ENCODE measurements at places on chromosomes 12 and 14.

DNA sequence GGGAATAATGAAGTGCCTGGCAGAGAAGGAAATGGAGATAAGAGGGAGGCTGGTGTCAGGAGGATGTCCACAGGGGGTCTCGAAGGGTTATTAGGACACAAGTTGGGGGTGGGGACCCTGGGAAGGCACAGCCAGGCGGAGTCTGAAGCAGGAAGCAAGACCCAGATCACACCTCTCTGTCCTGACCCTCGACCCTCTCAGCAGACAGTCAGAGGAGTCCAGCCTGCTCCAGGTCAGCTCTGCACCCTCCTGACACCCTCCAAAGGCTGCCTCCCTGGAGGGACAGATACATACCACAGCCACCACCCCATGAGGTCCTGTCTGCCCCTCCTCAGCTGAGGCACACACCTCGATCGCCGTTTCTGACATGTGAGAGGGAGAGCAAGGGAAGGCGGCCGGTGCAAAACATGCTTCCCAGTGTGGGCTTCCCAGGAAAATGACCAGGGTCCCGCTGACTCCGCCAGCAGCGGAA is 9.0 kb downstream of the BCL11B start:
- DNase-seq, result no peak

DNA sequence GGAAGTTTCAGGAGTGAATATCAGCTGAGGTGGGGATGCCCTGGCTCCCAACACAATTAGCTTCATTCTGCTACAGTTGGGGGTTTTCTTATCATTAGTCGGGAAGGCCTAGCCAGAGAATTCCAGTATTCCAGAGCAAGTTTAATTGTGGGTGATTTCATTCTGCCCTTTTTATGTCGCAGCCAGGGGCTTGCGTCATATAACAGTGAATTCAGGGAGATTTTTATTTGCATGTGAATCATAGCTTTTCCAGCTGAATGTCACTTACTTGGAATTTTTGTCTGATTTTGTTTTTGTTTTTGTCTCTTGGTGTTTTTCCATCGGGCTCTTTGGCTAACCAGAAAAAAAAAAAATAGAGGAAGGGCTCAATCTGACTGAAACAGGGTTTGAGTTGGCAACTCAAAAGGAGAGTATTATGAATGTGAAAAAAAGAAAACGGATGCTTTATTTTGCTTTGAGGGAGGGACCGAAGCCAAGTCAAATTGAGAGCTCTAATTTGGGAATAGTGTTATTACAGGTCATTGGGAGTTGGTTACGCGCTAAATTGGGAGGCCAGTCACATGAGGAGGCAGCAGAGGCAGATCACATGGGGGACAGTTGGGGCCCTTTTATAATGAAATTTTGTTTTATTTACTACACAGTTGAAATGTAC is 119.4 kb downstream of the SAMD4A start:
- DNase-seq, result no peak

GRCh38 chr12:2941524-2941923 is 17.7 kb upstream of the TEAD4 start:
- DNase-seq, result no peak

DNA sequence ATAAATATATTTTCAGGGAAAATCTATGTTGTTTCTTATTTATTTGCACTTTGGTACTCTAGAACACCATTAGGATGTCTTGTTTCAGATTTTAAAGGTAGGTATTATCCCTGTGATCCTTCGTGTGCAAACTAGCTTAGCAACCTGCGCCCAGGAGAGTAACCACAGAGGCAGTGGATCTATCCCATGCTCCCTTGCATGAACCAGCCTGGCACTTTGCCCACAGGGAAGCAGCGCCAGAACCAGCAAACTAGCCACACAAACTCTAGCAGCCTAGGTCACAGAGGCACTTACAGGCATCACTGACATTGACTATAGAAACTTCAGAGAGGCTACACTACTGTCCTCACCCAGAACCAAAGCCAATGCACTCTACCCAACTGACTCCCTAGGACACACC is 76.1 kb downstream of the TSHR start:
- no peak for DNase-seq

- DNase-seq, result no peak
Observed at GRCh38 chr12:91811481-91812287, 334.0 kb downstream of the BTG1 start.

DNA sequence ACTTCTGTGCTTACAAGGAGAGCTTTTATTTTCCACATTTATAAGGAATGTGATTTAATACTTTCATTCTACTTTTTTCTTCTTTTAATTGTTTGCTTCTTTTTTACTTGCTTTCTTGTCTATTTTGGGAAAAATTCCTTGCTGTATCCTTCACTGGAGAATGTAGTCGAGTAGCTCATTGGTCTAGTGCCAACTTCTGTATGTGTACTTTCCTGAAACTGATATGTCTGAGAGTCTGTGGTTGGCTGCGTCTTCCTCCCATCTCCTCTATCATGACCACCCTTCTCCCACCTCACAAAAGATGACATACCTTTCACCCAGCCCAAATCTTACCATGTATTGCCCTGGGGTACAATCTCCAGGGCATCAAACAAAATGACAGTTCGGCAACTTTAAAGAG is 51.8 kb downstream of the MSRB3 start:
- no peak for DNase-seq

DNA sequence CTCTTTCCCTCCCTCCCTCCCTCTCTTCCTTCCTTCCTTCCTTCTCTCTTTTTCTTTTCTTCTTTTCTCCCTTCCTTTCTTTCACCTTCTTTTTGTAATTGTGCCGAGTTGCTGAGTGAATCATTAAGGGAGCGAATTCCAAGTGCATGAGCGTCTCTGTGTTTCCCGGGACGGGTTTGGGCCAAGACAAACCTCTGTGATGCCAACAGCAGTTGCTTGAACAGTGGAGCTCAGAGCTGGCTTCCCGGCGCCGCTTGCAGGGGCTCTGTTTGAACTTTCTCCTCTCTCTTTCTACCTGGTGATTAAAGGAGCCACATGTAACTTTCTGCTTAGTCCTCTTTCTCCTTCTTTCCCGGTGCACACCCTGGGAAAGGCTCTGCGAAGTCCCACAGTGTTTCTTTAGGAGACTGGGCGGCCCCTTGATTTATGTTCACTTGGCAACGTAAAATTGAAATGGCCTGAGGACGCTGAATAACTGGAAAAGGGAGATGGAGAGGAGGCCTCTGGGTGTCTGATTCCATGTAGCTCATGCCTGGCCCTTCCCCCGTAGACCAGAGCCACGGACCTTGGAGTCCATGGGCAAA is 33.7 kb upstream of the MAP1LC3B2 start:
- DNase-seq, result no peak

DNA sequence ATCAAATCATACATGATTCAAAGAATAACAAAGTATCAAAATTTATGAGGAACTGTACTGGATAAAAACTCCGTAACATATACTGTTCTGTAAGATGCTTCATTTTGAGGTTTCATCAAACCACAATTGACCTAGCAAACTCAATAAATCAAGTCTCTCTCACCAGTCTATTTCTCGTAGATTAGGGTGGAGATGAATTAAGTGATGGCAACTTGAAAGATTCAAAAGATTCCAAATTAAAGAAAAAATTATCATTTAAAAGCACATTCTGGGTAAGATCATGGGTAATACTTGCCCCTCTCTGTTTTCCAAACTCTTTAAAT is 74.4 kb downstream of the PAPLN start:
- DNase-seq, result no peak

DNA sequence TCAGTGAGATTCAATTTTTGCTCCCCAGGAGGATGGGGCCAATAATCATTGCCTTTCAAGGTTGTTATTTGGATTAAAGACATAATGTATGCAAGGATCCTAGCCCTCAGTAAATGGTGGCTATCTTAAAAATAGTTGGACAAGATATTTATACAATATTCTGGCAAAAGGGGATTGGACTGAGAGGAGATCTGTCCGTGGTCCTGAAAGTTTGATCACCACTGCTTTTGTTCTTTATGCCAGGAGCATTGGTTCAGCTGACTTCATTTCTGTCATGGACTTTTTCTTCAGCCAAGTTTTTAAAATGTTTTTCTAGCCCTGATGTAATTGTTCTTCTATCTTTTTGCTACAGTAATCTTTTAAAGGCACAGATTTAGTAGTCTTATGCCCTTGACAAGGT is 70.2 kb upstream of the TCL1A start:
- no peak for DNase-seq

GRCh38 chr12:72089678-72090077 is 151.0 kb downstream of the TPH2 start:
- DNase-seq, result no peak

DNA sequence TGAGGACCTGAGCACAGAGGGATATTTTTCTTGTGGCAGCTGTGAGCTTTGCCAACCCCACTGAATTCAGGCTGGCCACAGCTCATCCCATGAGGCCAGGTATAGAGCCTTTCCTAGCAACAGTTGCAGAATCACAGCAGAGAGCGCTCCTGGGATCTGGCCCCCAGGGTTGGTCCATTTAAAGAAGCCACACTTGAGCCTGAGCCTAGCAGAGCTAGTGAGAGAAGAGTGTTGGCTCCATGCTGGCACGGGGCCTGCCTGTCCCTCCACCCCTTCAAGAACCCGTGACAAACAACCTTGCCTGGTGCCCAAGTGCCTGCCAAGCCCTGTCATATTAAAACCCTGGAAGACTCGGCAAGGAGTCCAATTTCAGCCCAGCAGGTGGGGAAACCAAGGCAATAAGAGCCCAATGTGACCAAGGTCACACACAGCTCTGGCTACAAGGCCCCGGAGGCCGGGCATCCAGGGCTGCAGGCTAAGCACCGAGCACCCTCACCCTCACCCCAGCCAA is 91.6 kb downstream of the LRRC74A start:
- no peak for DNase-seq

GRCh38 chr12:93851257-93851671 is 174.1 kb downstream of the CRADD start:
- no peak for DNase-seq

DNA sequence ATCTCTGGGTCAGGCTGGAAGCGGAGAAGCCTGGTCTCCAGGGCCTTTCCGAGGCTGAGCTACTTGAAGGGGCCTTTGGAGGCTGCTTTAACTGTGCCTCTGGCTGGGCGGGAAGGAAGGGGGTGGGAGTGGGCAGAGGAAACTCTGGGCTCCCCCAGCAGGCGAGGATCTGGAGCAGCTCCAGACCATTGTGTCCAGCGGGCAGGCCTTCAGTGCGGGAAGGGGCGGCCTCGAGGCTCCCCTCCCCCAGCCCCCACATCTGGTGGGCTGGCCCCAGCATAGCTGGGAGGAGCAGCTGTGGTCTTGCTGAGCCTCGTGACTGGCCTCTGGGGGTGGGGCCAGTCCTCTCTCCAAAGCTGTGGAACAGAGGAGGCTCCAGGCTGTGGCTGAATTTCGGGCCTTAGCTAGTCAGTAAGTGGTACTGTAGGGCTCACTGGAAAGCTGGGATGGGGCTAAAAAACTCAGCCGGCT is 3.4 kb downstream of the TAMALIN start:
- DNase-seq, result peak; percentile 70

DNA sequence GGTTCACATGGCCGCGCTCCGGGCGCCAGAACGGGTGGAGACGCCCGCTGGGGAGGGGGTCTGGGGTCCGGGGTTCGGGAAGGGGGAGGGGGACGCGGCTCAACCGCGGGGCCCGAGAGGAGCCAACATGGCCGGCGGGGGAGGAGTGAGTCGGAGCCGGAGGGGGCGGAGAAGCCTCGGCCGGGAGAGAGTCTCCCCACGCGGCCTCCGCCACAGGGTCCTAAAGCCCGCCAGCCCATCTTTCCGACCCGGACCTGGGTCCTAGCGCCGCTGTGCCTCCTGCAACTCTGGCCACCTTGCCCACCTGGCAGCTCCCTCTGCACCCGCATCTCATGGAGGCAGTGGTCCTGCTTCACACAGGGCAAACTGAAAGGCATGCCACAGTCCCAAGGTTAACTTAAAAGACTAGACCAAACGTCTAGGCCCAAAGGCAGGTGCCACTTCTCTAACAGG is at the start of gene BAZ2A:
TSS of gene BAZ2A (minus strand) at position 147 of the 453 bp plus-strand sequence. CDS start 12,796 bp downstream, outside the sequence.
- peak; percentile 95 for DNase-seq

DNA sequence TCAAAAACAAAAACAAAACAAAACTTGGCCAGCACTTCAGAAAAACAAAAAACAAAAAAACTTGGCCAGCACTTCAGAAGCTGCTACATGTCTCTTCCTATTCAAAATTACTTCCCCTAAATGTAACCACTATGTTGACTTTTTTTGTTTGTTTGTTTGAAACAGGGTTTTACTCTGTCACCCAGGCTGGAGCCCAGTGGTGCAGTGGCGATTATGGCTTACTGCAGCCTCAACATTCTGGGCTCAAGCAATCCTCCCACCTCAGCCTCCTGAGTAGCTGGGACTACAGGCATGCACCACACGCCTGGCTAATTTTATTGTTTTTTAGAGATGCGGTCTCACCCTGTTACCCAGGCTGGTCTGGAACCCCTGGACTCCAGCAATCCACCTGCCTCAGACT is 38.0 kb upstream of the PPP4R3A start:
- no peak for DNase-seq

GRCh38 chr12:50550530-50551223 is 45.9 kb downstream of the DIP2B start:
- DNase-seq, result no peak

DNA sequence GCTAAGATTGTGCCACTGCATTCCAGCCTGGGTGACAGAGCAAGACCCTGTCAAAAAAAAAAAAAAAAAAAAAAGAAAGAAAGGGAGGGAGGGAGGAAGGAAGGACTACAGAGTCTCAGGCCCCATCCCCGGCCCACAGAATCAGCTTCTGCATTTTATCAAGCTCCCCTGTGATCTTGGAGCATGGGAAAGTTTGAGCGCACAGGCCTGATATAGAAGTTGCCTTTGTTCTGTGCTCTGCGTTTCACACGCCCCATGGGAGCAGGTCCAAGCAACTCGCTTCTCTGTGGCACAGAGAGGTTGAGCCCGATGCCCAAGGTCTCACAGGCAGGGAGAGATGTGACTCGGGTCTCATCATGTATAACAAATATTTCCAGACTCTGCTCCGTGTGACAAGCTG is 101.8 kb downstream of the PHETA1 start:
- peak; percentile 40 for DNase-seq

- DNase-seq, result no peak
Observed at GRCh38 chr12:83850531-83850930, 1062.1 kb downstream of the SLC6A15 start.

- no peak for DNase-seq
Observed at GRCh38 chr12:108239378-108239777, 99.7 kb downstream of the CMKLR1 start.

DNA sequence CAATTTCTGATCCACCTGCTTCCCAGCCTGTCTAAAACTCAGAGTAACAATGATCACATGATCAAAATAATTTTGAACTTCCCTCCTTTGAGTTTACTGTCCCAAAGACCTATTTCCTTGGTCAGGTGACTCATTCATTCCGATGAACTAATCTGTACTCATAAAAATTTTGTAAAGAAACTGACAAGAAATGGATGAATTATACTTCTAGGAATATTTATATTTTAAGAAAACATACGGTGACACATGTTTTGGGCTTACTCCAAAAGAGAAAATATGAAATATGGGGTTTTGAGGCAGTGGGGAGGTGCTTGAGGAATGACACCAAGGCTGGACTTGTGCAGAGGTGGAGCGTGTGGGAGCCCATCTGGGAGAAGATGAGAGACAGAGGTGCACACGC is 42.0 kb downstream of the GUCY2C start:
- no peak for DNase-seq
